IPS-NIHi11 (cell line): ENCODE measurements at places on chromosomes 5 and 9.

GRCh38 chr5:110753600-110753999 lies 14.8 kb downstream of the SLC25A46 start:
- DNase-seq, result no peak

- DNase-seq, result no peak
These were observed 23.3 kb upstream of the ABLIM3 start for GRCh38 chr5:149117970-149118369.

- no peak for DNase-seq
These were observed 61.0 kb downstream of the PRDM6 start for GRCh38 chr5:123150089-123150488.

DNA sequence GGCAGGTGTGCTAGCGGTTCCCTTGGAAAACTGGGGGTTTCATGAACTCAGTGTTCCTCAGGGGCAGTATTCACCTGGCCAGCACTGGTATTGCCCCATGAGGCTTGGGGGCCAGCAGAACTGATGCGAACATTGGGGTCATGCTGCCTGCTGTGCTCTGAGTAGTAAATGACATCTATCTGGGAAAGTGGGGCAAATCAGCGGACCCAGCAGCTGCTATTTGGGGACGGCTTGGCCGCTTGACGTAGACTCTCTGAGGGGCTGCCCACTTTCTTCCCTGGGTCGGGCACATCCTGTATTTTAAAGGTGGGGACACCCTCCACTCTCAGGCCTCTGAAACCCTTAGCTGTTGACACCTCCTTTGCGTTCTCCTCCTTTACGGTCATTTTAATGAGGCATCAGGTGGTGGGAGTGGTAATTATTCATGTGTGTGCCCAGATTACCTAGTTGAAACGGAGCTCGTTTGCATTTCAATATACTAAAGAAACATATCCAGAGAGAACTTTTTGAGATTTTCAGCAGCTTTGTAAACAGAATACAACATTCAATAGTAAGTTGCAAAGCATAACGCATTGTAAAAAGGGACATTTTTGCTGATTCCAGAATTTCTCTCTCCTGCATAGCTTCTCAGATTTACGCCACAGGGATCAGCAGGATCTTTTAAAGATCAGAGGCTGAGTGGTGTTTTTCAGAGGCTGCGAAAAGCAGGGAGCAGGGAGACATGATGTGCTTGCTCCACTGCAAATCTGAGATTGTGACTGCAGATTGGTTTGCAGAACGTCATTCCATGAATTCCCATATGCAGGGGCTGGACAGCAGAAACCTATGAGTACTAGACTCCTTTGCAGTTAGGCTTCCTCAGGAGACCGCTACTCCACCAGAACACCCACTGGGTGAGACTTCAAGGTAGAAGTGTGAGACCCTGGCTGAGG lies 56.8 kb upstream of the ZFR start:
- DNase-seq, result no peak

- peak; percentile 26 for DNase-seq
These were observed 2.8 kb upstream of the PRDM12 start for GRCh38 chr9:130661451-130662098.

- DNase-seq, result no peak
These were observed 4.3 kb downstream of the AQP3 start for GRCh38 chr9:33443047-33443446.

- peak; percentile 87 for DNase-seq
These were observed 13.4 kb downstream of the RABL6 start for GRCh38 chr9:136820971-136821825.
